LoVo (cell line): ENCODE measurements at places on chromosomes 11 and 22.
A peak's percentile ranks its signal among the peaks of the same experiment; 100 is the strongest.

GRCh38 chr11:76902121-76903014, 41.6 kb downstream of the ACER3 start:
- no peak for DNase-seq

DNA sequence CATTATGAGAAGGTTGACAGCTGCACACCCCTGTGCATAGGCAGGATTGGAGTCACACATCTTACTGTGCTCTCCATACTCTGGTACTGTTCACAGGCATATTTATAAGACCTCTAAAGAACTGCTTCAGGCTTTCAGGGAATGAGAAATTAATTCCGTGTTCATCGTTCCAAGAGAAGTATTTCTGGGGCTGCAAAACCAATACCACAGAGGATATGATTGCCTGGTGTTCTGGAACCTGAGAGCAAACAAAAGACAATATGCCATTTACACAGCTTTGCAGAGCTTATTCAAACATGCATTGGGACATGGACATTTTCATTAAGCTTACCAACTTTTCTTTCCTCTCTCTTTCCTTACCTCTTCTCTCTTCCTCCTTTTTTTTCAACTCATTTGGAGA, 388.7 kb downstream of the NTM start:
- no peak for DNase-seq

DNA sequence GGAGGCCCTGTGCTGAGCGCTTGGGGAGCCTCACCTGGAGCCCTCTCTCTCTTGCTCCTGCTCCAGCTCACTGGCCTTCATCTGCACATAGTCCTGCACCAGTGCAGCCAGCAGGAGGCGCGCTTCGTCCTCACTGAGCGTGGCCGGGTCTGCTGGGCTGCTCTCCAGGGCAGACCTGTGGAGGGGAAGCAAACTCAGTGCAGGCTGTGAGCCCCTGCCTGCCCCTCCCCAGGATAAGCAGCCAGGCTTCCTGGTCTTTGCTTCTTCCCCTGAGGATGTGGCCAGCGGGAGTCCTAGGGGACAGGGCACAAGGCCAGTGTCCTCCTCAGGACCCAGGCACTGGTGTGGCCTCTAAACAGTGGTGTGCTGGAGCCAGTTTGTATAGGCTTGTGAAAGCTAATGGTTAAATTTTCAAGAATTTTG, 2.2 kb downstream of the CALCA start:
- no peak for DNase-seq

GRCh38 chr11:103420593-103420992, 311.4 kb downstream of the DYNC2H1 start:
- no peak for DNase-seq

GRCh38 chr11:70068345-70068744, 9.8 kb upstream of the ANO1 start:
- no peak for DNase-seq

DNA sequence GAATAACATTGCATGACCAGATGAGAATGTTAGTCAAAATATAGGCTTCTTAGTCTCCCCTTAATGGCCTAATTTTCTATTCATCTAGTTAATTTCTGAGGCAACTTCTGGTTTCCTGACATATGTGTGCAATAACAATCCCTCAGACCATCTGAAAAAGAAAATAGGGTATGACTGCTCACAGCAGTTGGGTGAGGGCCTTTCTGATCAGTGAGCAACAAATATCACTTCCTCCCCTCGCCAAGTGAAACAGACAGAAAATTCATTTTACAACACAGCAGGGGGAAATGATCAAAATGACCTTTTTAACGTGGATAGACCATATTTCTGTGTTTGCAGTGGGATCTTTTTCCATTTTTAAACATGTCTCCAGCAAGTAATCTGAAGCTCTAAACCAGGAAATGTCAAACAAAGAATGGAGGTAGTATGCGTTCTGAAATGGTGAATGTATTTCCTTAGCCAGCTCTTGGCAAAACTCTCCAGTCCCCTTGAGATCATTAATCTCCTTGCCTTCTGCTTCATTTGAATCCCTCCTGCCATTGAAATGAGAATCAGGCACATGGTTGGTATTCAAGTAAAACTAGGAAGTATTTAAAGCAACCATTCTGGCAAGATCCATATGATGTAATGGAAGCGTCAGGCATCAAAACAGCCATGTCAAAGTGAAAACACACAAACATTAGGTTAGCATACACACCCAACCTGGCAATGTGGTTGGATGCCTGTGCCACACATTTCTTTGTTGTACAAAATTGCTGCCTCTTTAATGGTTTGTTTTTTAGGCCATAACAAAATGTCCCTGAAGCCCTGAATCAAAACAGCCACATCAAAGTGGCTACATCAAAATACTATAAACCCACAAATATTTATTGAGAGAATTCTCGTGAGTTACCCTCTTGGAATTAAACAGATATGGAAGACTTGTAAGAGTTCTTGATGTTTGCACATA, 100.1 kb downstream of the SLC1A2 start:
- DNase-seq, result peak; percentile 42

DNA sequence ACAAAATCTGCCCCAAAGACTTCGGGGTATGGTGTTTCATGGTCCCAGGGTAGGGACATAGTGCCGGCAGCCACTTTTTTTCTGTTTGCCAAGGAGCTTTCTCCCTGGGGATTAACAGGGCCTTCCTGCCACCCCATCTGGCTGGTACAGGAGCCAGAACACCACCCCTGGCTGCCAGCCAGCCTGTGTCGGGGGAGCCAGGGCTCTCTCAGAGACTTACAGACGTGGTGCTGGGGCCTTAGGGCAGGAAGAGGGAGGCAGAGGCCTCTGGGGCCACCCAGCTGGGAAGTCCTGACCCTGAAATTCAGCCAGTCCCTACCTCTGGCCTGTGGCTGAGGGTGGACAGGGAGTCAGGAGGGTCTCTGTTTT, 52.4 kb upstream of the CDON start:
- DNase-seq, result no peak

GRCh38 chr22:42892571-42893316, 35.7 kb upstream of the ARFGAP3 start:
- DNase-seq, result no peak

DNA sequence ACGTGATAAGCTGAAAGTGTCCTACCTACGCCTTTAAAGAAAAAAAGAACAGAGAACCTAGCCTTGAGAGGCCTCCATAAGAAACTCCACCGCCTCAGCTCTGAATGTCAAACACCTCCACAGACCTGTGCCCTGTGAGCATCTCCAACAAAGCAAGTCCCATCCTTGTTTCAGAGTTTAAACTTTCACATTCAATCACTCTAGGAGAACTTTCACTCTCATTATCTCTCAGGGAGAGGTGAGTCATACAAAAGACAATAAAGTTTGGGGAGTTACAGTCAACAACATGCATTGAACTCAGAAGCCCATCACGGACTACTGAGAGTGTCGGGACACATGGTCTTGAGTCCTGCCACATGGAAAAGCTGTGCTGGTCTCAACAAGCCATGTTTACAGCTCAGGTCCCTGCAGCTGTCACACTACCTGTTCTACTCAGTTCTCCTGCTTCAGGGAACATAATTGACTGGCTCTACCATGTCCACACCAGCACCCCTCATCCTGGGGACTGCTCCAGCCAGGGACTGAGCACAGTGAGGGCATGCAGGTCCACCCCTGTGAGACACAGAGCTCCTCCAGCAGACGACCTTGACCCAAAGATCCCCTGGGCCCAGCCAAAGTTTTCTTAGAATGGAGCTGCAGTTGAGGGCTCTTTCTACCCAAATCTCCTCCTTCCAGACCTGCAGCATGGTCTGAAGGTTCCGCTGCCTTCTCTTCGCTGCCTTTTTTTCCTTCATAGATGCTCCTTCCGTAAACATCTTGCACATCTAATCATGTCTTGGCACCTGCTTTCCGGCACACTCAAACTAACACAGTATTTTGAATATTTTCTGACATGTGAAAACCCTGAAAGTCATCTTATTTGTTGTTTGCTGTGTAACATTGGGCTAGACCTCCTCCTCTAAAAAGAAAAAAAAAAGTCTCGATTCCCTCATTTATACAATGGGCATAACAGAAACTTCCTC, 114.9 kb downstream of the ETS1 start:
- no peak for DNase-seq

DNA sequence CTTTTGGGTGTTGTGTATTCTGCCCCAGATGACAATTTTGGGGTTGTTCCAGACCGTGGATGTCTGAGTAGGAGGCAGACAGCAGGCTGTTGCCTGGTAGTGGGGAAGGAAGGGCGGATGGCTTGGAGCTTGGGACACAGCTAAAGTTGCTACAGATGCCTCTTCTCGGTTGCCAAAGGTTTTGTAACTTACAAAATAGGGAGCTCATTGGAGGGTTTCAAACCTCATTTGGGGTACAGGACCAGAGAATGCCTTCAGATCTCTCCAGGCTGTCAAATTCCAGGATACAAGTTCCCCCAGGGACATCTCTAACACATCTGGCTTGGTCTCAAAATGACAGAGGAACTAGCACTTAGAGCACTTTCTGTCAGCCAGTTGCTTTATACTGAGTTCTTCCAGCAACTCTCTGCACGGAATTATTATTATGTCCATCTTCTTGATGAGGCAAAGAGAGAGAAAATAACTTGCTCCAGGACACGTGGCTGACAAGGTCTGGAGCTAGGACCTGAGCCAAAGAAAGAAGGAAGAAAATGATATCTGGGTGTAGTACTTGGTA, 56.0 kb downstream of the SLC1A2 start:
- no peak for DNase-seq

GRCh38 chr22:26783885-26784284, 126.5 kb downstream of the MIAT start:
- DNase-seq, result no peak

GRCh38 chr11:19892876-19893275, 180.2 kb downstream of the NAV2 start:
- no peak for DNase-seq

DNA sequence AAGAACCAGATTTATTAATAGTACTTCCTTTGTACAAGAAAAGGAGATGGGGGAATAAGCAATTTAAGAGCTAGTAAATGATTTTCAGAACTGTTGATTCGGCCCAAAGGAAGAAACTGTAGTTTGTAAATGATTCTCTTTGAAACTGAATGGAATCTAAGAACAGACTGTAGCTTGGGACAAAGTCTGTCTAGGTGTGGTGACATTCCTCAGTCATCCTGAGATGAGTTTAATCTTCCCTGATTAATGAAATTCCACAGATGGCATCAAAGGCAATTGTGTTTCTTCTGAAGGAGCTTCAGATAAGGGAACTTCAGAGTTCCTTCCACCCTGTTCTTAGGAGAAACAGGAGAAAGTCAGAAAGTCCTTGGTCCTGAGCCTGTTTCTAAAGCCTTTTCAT, 2095.9 kb downstream of the LRRC4C start:
- no peak for DNase-seq

- no peak for DNase-seq
Observed at GRCh38 chr22:35981900-35982299, 46.7 kb downstream of the RBFOX2 start.

DNA sequence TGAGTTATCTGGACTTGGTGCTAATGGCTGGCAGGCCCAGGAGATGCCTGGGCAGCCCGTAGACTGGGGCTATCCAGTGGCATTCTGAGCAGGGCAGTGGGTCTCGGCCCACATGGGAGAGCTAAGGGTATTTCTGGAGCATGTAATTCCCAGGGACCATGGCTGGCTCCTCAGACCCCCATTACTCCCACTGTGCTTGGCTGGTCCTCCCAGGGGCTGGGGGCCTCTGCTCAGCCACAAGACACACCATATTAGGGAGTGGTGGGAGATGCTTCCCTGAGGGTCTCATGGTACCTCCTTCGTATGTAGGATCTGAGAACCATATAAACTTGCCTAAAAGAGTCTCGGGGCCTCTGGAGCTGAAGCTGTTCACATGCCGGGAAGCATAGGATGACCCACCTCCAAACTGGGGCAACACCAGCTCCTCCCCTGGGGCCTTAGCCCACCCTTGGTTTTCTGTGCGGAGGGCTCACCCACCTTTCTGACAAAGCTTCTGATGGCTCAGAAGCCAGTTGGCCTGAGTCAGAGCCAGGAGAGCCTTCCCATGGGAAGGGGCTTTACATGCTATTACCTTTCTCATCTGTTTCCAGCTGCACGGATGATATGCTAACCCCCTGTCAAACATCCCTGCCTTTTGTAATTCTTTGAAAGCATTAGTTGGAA, 9.5 kb upstream of the FTH1 start:
- no peak for DNase-seq

DNA sequence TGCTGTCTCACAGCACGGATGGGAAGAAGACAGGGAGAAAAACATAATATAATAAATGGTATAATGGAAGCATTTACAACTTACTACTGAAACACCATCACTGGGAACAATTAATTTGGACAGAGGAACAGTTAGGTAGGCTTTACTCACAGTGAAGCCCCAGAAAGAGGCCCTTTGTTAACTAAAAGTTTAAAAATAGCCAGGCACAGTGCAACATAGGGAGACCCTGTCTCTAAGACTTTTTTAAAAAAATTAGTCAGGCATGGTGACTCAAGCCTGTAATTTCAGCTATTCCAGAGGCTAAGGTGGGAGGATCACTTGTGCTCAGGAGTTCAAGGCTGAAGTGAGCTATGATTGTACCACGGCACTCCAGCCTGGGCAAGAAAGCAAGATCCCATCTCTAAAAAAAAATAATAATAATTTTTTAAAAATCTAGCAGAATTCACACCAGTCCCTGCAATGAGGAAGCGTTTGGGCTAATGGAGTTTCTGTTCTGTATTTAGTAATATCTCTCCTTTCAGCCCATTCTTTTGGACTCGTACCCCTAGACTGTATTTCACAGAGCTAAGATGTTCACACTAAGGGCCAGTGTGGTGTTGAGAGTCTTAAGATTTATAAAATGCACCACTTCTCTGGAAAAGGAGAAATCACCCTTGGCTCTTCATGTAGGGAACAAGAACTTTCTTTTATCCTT, 275.5 kb downstream of the SOX6 start:
- no peak for DNase-seq

DNA sequence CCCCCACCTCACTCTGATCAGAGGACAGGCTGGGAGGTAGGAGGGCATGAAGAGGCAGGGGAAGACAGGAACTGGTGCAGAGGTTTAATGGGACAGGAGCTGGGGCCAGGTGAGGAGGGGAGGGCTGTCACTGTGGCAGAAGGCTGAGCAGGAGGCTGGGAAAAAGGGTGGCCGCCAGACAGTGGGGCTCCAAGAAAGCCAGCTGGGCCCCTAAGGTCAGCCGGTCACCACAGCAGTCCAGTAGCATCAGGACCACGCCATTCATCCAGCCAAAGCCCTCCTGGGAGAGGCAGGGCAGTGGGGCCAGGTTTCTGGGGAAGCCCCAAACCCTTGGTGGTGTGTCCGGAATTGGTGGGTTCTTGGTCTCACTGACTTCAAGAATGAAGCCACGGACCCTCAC, 8.5 kb upstream of the TREH start:
- no peak for DNase-seq

GRCh38 chr22:42844756-42845155, 12.3 kb downstream of the ARFGAP3 start:
- DNase-seq, result peak; percentile 77

- no peak for DNase-seq
Observed at GRCh38 chr11:128482512-128483191, 104.7 kb downstream of the ETS1 start.

GRCh38 chr11:34631737-34632104, 10.8 kb downstream of the EHF start:
- no peak for DNase-seq

GRCh38 chr11:85663080-85663752, 1.7 kb downstream of the CREBZF start:
- DNase-seq, result no peak

- DNase-seq, result no peak
Observed at GRCh38 chr11:92855607-92856405, 113.6 kb upstream of the MTNR1B start.

GRCh38 chr11:297586-298405, 1.5 kb downstream of the IFITM5 start:
- DNase-seq, result no peak
